ENCODE measurements at places on chromosomes 7 and 10.
A peak's percentile ranks its signal among the peaks of the same experiment; 100 is the strongest.

DNA sequence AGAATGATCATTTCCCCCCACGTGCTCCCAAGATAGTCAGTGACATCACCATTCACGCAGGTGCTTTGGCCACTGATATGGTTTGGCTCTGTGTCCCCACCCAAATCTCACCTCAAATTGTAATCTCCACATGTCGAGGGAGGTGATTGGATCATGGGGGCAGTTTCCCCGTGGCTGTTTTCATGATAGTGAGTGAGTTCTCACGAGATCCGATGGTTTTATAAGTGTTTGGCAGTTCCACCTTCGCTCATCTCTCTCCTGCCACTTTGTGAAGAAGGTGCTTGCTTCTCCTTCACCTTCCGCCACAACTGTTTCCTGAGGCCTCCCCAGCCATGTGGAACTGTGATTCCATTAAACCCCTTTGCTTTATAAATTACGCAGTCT is 205.4 kb upstream of the SH2B2 start:
- peak; percentile 39 for DNase-seq

- no peak for DNase-seq
These were observed 67.6 kb downstream of the ITGB1 start for GRCh38 chr10:32890444-32890843.

GRCh38 chr10:131203456-131204357 is 107.8 kb downstream of the TCERG1L start:
- peak; percentile 43 for DNase-seq

DNA sequence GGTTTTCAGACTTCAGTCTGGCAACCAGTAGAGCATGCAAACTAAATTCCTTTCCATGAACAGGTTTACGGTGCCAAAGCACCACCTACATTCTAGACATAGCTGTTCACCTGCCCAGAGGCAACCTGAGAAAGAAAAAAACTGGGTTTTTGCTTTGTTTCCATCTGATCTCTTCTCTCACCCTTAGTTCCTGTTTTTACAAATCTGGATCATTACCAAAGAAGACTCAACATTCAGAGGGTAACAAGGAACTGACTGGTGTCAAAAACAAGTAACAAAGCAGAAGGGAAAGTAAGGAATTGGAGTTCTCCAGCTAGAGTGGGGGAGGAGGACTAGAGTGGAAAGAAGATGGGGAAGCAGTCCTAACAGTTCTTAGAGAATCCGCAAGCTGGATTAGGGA is 36.4 kb downstream of the CPVL start:
- no peak for DNase-seq

DNA sequence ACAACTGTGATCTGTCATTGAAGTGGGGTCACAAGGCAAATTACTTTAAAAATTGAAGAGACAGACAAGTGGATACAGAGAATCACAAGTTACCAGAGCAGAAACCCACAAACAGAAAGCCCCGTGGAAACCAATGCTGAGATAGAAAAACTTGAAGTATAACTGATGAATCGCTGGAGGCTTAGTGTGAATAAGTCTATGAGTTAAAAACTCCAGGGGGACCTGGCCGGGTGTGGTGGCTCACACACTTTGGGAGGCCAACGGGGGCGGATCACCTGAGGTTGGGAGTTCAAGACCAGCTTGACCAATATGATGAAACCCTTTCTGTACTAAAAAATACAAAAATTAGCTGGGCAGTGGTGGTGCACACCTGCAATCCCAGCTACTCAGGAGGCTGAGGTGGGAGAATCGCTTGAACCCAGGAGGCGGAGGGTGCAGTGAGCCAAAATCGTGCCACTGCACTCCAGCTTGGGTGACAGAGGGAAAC is 69.7 kb upstream of the ZNRF2 start:
- no peak for DNase-seq

GRCh38 chr7:132882714-132883428 is 199.0 kb downstream of the CHCHD3 start:
- DNase-seq, result no peak

DNA sequence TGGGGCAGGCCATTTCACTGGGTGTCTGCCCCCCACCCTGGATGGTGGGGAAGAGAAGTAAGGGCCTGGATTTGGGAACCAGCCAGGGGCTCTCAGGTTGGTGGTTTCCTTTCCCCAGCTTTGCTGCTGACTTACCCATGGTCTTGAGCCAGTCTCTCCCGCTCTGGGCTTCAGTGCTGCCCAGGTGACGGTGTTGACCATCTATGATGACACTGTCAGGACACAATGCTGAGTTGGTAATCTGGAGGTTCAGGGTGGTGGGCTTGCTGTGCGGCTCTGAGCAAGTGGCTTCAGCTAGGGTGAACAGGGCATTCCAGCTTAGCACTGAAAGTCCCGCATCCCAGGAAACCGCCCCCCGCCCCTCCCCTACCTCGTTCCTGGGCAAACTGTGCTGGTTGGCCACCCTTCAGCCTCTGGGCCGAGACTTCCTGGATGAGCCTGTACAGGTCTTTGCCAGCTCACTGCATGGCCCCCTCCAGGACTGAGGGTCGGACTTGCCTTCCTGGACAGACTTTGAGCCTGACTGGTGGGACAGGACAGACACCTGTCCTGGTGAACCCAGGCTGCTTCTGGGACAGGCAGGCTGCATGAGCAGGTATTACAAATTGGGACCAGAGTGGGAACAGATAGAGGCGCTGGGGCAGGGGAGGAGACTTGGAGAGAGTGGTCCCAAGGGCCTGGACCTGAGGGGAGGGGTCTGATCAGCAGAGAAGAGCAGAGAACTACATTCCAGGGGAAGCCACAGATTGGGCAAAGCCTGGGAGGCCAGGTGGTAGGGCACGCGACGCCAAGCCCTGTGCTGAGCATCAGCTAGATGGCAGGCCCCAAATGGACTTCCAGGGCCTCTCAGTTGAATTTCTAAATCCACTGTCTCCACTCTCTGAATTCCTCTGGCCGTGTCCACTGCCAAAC is 19.9 kb upstream of the ZMIZ1 start:
- peak; percentile 62 for DNase-seq

GRCh38 chr10:6924166-6924565 is 344.1 kb upstream of the PRKCQ start:
- DNase-seq, result no peak

GRCh38 chr10:118218562-118218961 is 123.6 kb downstream of the FAM204A start:
- no peak for DNase-seq

DNA sequence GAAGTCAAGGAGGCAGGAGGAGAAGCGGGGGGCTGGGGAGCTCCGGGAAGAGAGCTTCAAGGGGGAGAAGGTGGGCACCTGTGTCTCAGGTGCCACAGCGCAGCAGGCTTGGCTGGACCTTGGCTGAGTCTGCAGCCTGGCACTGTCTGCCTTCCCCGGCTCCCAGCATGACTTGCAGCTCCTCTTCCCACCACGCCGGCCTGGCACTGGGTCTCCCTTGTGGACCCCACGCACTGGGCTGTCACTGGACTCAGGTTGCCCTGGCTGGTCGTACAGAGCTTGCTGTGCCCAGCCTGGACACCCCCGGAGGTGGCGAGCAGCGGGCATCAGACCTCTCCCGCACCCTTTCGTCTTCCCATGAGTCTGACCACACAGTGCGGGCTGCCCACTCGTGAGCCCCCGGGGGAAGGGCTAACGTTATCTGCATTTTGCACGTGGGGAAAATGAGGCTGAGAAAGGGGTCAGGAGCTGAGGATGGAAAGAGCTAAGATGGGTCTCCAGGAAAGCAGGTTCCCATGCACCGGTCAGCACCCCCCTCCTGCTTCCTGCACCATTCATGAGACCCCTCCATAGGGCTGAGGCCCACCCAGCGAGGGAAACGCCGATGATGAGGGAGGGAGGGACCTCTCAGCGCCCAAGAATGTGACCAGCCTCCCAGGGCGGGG is 40.3 kb upstream of the PSMG3 start:
- DNase-seq, result no peak

DNA sequence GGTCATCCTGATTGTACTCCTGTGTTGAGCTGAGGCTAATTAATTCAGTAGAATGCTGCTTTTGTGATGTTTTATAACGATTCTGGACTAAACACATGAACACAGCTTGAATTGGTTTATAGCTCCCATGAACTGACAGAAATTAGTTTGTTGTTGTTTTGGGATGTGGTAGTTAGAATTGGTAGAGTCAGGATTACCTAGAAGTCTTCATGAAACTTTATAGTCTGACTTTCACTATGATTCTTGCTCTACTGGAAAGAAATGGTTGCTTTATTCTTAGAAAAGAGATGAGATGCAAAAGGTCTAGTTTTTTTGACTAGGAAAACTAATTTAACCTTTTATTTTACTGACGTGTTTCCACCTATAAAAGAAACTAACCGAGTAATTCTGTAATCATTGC is 23.4 kb upstream of the TRUB1 start:
- no peak for DNase-seq

DNA sequence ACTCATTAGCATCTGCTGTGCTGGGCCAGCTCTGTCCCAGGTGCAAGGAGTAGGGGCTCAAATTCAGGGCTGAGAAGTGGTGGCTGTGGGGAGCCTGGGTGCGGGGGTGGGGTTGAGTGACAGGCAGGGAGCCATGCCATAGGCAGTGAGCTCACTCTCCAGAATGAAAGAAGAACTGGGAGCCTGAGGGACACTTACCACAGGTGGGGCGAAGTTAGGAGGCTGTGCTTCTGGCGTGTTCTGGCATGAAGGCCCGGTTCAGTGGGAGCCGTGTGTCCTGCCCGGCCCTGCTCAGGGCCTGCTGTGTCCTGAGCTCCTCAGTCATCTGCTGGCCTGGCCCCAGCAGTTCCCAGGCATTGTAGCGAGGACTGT is 62.5 kb downstream of the MKI67 start:
- DNase-seq, result peak; percentile 69

DNA sequence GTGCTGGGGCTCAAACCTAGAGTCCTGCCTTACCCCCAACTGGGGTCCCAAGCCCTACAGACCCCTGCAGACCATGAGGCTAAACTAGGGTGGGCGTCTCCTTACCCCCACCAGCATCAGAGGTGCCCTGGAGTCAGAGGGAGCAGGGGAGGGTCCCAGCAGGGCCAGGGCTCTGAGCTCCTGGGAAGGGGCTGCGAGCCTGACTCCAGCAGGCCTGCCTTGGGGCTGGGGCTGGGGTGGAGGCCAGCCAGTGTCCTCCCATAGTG is 1.3 kb downstream of the SNCG start:
- peak; percentile 57 for DNase-seq

GRCh38 chr7:129719980-129720732 is 108.6 kb downstream of the NRF1 start:
- DNase-seq, result no peak

GRCh38 chr7:32319012-32319382 is 171.2 kb downstream of the LSM5 start:
- DNase-seq, result no peak

GRCh38 chr10:122348935-122349361 is 25.6 kb upstream of the PLEKHA1 start:
- no peak for DNase-seq

- no peak for DNase-seq
These were observed 35.1 kb upstream of the PCGF5 start for GRCh38 chr10:91185239-91185875.

DNA sequence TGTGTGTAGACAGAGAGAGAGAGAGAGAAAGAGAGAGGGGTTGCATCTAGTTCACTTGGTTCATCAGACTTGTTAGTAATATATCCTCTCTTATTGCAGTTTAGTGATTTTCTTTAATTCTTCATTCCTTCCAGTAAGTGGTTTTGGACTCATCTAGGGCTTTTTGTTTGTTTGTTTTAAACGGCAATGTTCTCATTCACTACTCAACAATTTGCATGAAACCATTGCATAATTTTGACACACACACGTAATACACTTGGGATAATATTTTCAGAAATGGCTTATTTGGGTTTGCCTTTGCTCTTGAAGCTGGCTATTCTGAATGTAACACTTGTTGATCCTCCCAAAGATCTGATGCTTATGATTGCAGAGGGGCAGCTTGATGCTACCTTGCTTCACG is 16.4 kb upstream of the ZNF32 start:
- DNase-seq, result no peak
